Upper lobe of left lung (tissue), 6 donors: ENCODE measurements at places on chromosomes 5 and 9. TPM values are rescaled to one million over a fixed set of nuclear protein-coding genes. Genes with fewer than 3 reads are reported as not detected.

DNA sequence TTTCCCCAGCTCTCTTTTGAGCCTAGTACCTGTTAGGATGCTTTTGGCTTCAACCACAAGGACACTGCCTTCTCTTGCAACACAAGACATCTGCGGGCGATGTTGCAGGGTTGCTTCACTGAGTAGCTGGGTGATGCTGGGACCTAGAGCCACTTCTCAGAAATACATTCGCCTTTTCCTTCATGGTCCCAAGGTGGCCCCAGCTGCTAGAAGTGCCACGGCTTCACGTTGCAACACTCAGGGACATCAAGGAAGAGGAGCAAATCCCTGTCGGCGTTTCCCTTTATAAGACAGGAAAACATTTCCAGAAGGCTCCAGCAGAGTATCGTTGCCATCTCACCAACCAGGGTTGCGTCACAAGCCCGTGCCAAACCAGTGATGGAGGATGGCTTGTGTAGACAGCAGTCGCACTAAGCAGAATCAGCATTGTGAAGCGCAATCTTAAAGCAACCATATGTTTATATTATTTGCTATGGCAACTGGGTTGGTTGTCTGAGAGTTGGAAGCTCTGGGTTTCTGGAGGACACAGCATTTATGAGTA, 62.7 kb downstream of the ANKRD33B start:
- no peak for DNase-seq

DNA sequence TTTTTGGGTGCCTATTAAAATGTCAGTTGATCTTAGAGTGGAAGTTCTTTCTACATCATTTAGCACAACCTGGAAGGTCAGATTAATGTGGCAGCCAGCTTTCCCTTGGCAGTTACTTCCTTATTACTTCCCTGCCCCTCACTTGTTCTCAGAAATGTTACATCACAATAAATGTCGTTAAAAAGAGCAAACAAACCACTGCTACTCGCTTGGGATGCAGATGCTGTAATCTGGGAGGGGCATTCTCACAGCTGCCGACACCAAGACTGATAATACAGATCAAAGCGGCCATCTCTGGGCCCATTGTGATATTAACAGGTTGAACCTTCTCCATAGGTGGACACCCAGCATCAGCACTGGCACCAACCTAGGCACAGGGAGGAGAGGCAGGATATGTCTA, 29.3 kb downstream of the PLAC8L1 start:
- DNase-seq = no peak

DNA sequence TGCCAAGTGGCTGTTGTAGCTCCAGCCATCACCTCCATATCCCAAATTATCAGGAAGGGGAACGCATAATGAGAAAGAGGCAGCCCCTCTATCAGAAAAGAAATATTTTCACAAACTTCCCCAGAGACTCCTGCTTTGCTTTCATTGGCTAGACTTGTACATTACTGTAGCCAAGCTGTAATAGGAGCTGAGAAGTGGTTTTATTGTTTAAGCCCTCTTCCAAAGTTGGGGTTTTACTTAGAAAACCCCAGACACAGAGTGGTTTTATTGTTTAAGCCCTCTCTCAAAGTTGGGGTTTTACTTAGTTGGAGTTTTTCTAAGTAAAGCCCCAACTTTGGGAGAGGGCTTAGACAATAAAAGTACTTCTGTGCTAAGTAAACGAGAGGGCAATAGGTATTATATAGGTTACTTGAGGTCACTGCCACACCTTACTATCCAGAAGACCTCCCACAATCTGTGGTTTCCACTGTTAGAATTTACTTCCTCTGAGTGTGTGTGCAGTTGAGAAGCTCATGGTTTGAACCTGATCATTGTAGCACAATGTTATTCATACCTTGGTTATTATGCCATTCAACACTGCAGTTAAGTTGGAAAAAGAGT, 215.7 kb upstream of the OTULINL start:
- DNase-seq = no peak

DNA sequence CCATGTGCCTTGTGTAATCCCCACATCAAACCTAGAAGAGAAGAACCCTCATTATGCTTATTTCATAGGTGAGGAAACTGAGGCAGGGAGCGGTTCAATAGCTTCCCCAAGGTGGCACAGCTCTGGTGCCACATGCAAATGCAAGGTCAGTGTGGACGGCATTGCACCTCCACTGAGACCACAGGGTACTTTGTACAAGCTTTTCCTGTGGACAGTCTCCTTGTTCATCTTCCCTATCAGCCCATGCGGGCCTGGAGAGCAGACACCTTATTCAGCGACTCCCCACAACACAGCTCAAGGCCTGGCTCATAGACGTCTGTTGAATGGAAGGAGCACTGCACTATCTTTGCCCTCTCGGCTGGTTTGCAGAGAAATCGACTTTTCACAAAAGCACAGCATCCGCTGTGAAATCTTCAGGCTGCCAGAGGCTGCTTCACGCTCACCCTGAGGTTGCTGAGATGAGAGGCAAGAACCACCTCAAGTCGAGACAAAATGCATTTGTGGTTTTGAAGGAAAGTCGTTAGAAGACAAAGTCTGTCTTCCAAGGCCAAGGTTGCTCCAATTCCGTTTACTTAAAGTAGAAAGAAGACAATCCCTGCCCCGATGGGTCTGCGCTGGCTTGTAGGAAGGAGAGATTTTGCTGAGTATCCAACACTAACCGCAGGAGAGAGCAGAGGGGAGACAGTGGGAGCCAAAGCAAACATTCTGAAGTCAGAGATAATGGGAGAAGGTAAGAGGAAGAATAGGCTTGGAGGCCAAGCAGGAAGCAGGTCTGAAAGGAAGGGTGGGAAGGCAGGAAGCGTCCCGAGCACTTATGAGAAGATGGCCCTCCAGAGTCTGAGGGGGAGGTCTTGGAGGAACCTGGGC, 34.2 kb upstream of the STRBP start:
- DNase-seq = no peak

GRCh38 chr9:113574441-113575262, 111.1 kb downstream of the RGS3 start:
- DNase-seq = no peak

- no peak for DNase-seq
These were observed 22.2 kb upstream of the CTSL start for GRCh38 chr9:87703636-87704276.

DNA sequence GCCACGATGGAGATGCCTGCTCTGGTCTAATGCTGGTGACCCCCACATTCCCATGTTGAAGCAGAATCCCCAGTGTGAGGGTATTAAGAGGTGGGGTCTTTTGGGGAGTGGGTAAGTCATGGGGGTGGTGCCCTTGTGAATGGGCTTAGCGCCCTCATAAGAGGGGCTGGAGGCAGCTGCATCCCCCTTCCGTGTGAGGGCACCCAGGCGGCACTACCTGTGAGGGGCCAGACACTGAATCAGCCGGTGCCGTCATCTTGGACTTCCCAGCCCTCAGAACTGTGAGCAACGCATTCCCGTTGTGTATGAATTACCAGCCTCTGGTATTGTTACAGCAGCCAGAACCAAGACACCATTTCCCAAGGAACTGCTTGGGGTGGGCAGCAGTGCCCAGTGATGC, 27.0 kb upstream of the RNF130 start:
- DNase-seq = no peak

DNA sequence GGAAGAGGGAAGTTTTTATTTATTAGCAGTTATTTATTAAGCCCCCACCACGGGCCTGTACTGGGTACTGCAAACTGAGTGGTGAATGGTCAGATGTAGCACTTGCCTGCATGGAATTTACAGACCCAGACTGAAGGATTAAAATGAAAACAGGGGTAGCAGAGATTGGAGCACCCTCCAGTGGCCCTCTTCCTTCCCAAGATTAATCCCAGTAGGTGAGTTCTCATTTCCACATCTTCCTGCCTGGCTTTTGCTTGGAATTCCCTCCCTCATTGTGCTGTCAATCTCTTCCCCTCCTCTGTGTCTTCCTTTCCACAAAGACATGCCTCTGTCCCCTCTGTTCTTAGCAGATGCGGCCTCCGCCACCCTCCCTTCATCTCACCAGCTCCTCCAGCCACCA, 39.2 kb downstream of the MVB12B start:
- DNase-seq = no peak

GRCh38 chr5:51961154-51961562, 577.9 kb downstream of the ISL1 start:
- no peak for DNase-seq

- DNase-seq = no peak
These were observed 113.4 kb downstream of the NR3C1 start for GRCh38 chr5:143290125-143290524.

- DNase-seq = peak; percentile 95
These were observed at the start of gene ELOVL7 for GRCh38 chr5:60843936-60844905. Gene ELOVL7 (minus strand): TSS chr5:60844269. CDS start chr5:60787397, 56,872 bp downstream.

DNA sequence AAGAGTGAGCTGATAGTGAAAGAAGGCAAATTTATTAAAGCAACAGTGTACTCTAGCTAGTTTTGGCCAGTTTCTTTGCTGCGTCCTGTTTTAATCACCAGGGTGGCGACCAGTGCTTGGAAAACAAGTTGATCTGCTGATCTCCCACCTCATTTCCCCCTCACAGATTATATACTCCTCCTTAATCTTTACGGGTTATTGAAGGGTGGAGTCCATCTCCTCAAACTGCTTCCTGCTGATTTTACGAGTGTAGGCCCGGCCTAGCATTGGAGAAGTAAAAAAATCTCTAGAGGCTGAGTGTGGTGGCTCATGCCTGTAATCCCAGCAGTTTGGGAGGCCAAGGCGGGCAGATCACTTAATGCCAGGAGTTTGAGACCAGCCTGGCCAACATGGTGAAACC, 14.0 kb upstream of the CFAP95 start:
- DNase-seq = no peak

Gene MARCHF3
- 6.1 TPM for total RNA-seq

Gene PCDHGA11
- total RNA-seq = 16.8 TPM

Gene MAP1B
- total RNA-seq = 35.6 TPM

Gene IFNA21
- total RNA-seq = not detected
